Ovary (tissue), 10 donors: ENCODE measurements at places on chromosomes 6 and 20. TPM values are rescaled to one million over a fixed set of nuclear protein-coding genes. Genes with fewer than 3 reads are reported as not detected.

- no peak for DNase-seq
These were observed 26.4 kb downstream of the PNPLA1 start for GRCh38 chr6:36296240-36296639.

The ULBP3 gene
- total RNA-seq: not detected

DNA sequence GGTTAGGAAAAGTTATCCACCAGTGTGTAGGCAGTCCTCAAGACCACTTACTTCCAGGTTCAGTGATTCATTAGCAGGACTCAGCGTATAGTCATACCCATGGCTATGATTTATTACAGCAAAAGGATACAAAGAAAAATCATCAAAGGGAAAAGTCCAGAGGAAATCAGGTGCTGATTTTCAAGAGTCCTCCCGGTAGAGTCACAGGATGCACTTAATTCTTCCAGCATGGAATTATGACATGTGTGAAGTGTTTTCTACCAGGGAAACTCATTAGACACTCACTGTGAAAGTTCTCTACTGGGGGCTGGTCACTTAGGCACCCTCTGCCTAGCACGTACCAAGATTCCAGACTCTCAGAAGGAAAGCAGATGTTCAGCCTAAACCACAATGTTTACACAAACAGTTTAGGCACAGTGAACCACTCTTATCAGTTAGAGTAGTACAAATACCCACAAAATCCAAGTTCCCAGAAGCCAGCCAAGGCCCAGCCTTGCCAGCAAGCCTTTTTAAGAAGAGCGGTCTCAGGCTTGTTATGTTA is 10.2 kb downstream of the WFDC3 start:
- no peak for DNase-seq

DNA sequence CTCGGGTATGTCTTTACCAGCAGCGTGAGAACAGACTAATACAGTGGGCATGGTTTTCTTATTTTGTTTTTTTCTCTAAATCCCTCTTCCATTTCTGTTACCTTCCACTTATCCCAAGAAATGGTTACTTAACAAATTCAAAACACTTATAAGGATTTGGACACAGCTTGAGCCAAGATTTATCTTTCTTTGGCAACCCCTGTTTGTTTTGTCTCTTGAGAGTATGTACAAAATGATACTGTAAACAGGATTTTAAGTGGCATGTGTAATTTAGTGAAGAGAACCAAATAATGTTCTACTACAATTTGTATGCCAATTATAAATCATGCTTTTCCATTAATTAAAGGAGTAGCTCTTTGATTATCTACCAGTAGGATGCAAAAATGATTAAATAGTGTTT is 51.4 kb downstream of the PPP1R14C start:
- no peak for DNase-seq

GRCh38 chr20:53227523-53227922 is 255.4 kb downstream of the TSHZ2 start:
- no peak for DNase-seq

DNA sequence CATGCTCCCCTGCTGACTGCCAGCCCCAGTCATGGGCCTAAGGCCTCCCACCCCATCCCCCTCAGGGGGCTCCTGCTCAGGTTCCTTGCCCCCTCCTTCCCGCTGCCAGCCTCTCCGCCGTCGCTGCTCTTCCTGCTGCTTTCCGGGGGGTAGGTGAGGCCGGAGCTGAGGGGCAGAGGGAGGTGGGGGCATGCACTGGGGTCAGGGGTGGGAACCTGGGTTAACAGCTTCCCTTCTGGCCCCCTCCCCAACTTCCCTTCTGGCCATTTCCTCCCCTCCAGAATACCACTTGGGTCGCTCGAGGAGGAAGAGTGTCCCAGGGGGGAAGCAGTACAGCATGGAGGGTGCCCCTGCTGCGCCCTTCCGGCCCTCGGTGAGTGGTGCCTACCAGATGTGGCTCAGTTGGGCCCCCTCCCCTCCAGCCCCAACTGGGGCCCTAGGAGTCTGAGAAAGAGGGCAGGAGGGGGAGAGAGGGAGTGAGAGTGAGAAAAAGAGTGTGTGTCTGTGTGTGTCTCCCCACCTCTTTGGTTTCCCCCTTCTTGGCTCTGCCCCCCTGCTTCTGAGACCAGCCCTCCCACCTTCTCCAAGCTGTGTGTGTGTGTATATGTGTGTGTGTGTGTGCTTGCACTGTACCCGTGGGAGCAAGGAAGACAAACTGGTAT is 12.1 kb downstream of the SYNGAP1 start:
- no peak for DNase-seq

The ZNF391 gene
- total RNA-seq: 7.0 TPM

The TMEM244 gene
- total RNA-seq: not detected

GRCh38 chr6:18596531-18596835 is 209.3 kb downstream of the RNF144B start:
- DNase-seq: no peak

DNA sequence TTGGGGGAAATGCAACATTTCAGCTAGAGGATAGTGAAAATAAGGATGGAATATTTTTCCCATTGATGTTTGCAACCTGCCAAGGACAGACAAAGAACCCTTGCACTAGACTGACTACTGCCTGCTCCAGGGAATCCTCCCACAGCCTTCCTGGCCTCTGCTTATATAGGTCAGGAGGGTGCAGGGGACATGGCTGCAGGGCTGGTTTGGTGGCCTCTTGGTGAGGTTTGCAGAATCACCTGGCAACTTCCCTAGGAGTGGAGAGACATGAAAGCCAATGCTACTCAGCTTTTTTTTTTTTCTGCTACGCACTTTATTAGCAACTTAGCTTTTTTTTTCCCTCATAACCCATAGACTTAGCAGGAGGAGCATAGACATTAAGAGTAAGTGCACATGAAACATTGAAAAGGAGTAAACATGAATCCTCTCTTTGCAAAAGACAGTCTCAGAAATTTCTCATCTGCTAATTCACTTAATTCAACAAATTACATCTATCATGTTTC is 39.8 kb upstream of the CDYL start:
- no peak for DNase-seq

GRCh38 chr6:148085631-148086331 is 256.9 kb upstream of the SASH1 start:
- no peak for DNase-seq

DNA sequence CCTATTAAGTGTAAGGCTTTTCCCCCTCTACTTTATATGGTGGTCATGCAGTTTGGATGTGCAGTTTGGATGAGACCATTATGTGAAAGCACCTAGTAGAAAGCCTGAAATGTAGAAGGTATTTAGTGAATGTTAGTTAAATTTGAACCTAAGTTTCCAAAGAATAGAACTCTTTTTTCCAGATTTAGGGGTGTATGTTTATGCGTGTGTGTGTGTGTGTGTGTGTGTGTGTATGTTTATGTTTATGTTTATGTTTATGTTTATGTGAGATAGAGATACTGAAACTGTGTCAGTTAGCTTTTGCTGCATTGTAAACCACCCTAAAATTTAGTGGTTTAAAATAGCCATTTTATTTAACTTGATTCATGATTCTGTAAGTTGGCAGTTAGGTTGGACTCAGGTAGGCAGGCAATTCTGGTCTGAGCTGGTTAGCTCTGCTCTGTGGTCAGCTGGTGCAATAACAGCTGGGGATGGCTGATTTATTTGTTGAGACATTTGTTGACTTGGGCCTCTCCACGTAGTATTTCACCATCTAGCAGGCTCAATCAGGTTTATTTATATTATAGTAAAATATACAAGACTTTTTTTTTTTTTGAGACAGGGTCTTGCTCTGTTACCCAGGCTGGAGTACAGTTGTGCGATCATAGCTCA is 54.0 kb downstream of the STK4 start:
- no peak for DNase-seq

DNA sequence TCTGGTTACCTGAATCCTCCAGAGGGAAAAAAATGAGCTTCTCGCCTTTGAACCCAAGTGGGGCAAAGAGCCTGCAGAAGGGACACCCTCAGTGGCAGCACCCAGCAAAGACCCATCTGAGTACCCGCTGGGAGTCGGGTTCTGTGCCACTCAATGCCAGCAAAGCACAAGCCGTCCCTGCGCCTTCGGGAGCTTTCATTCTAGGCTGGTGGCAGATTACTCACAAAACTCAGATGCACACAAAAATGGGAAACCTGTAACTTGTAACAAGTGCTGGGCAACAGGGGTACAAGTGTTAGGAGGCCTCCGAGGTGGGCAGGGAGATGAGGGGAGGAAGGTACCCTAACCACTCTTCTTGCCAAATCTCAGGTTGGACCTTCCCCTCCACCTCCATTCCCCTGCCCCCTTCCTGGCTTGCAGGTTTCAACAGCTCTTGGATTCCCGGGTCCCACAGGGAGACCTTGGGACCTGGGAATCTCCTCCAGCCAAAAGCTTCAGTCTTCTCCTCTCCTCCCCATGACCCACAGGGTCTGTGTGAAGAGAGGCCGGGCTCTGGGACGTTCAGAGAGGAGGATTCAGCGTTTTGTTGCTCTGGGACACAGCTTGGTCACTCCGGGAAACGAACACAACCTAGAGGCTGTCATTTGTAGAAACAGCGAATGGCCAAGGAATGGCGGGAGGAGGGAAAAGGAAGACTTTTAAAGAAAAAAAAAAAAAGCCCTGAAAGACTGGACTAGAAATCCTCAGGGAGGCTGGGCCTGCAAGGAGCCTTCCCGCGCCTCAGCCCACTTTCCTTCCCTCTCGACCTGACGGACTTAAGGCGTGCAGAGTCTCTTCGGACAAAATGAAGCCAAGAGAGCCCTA is 1.2 kb upstream of the PARD6B start:
- DNase-seq: peak; percentile 33

The KCNQ5 gene
- 0.63 TPM for total RNA-seq
